Right forelimb (tissue), 1 donor: ENCODE measurements at places on chromosomes 16 and 17.

DNA sequence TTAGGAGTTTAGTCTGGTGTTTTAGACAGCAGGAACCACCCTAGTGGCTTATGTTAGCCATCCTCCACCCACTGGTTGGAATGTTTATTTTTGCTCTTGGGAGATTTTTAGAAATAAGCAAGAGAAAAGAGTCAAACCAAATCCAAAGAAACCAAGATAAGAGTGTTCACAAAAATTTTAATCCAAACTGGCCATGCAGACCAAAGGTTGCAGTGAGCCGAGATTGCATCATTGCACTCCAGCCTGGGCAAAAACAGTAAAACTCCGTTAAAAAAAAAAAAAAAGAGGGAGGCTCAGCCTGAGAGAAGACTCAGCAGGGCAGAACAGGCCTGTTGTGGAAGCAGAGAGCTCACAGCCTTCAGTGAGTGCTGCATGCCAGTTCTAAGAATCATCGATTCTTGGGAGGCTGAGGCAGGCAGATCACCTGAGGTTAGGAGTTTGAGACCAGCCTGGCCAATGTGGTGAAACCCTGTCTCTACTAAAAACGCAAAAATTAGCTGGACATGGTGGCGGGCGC lies 12.2 kb upstream of the C16orf54 start:
- DNase-seq, result no peak

GRCh38 chr17:1058423-1059130 lies 61.6 kb downstream of the TIMM22 start:
- no peak for DNase-seq

GRCh38 chr16:50838165-50838564 lies 96.3 kb downstream of the CYLD start:
- DNase-seq, result no peak

DNA sequence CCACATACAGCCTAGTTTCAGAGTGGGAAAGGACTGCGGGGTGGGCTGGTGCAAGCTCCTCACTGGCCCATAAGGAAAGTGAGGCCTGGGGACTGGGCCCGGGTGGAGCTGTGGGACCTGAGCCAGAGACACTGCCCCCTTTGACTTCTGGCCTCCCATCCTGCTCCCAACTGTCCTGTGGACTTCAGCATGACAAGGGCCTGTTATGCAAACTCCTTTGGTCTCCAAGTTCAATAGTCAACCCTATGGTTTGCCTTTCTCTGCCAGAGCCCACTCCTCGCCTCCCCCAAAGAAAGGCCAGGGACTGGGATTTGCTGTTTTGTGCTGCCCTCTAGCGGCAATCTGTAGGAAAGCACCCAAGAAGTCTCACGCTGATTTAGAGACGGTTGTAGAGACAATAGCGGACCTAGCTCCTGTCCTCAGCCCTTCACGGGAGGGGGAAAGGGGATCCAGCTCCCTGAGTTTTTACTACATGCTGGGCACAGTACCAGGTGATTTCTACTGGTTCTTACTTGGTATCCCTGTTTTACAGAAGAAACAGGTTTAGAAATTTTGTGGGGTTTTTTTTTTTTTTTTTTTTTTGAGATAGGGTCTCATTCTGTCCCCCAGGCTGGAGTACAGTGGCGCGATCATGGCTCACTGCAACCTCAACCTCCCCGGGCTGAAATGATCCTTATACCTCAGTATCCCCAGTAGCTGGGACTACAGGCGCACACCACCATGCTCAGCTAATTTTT lies 1.2 kb upstream of the TLCD3B start:
- peak; percentile 68 for DNase-seq

GRCh38 chr17:28958820-28959455 lies 7.6 kb upstream of the PHF12 start:
- no peak for DNase-seq

DNA sequence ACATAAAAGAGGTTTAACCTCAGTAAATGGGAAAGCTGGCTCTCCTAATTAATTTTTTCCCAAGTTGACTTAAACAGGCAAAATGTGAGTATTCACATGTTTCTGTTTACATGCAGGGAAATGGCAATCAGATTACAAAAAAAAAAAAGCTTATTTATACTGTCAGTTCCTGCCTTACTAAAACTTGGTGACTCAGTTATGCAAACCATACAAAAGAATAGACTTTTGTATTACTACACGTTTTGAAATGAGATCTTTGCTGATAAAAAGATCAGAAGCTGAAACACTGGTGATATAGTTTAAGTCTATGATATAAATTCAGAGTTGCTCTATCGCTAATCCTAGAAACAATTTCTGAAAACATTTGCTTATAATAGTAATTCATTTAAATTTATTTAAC lies 9.4 kb upstream of the KCNJ2 start:
- DNase-seq, result no peak

DNA sequence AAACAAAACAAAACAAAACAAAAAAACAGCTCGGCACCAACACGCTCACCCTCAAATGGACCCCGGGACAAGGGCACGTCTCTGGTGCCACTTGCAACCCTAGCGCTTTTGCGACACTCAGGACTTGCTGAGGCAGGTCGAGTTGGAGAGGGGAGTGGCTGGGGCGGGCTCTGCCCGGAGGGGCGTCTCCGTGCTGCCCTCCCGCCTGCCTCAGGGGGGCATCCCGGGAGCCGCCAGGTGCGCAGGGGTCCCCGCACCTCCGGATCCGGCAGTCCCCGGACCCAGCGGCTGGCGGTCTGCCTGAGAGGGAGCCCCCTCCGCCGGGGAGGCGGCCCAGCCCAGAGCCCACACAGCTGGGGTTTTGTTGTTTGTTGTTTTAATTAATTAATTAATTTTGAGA lies at the start of gene SLC52A1:
Gene SLC52A1, minus strand, starts transcription at position 112 of the 400 bp plus-strand sequence. CDS start 820 bp downstream, outside the sequence.
- no peak for DNase-seq

GRCh38 chr17:14833201-14833785 lies 431.8 kb downstream of the PMP22 start:
- no peak for DNase-seq

DNA sequence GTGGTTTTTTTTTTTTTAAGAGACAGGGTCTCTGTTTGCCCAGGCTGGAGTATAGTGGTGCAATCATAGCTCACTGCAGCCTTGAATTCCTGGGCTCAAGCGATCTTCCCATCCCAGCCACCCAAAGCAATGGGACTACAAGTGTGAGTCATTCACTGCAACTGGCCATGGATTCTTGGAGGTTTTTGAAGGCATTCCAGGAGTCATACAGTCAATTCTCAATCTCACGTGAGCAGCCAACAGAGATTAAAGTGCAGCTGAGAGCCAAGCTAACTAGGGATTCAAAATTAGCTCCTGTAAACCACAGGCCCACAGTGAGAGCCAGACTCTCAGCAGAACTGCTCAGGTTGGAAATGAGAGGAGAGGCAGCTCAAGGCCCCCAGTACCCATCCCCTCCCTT lies 30.2 kb downstream of the XPO6 start:
- no peak for DNase-seq

DNA sequence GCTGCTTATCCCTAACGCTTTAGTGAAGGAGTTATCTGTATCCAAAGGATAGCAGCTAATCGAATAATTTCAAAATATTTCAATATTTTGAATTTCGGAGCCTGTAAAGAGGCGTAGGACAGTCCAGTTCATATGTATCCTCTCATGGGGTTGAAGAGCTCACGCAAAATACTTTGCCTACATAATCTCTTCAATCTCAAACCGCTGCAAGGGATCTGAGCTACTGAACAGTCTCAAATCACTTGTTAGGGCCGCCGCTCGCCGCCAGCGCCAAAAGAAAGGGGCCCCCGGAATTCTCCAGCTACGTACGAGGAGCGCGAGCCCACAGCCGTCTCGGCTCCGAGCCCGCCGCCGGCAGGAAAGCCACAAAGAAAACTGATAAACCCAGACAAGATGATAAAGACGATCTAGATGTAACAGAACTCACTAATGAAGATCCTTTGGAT lies 601 bp upstream of the RFWD3 start:
- peak; percentile 58 for DNase-seq

GRCh38 chr16:57504001-57504400 lies 17.7 kb upstream of the DOK4 start:
- no peak for DNase-seq

DNA sequence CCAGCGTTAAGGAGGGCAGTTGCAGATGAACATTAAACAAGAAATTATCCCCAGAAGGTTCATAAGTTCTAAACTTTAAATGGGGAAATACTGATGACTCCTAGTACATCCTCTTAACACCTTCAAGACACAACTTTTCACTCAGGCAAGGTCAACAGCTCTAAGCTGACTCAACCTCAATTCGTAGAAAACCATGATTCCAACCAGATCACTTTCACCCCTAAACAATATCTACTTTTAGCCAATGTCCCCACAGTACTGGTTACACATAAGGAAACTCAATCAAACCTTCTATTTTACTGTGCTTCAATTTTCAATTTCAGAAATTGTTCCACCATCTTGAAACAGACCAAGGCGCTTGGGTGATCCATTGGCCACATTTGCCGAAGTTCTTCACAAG lies 2.3 kb downstream of the CDYL2 start:
- no peak for DNase-seq

- no peak for DNase-seq
Measured at GRCh38 chr16:1920727-1921171, 2.5 kb upstream of the HS3ST6 start.

DNA sequence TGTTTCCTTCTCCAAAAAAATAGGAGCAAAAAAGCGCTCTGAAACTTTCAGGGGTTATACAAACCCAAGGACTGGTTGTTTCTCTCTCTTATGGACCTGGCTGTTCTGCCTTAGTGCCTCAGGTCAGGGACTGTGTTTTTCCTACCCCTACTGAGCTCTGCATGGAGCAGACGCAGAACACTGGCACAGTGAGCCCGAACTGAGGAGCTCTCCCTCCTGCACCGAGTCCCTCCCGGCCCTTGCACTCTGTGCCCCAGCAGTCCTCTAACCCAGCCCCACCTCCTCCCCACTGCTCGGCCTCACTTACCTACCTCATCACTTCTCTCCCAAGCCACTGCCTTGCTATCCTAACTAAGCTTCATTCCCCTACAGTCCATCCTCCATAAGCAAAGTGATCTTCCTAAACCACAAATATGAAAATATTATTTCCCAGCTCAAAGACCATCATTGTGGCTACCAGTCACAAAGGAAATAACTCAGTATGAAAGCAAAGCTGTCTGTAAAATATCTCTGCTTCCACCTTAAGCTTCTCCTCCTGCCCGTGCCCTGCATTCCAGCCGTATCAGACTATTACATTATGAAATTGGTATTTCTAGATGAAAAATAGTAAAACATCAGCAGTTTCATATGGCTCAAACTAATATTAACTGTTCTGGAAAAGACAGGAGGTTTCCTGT lies 13.6 kb downstream of the MEIOB start:
- no peak for DNase-seq

- DNase-seq, result no peak
Measured at GRCh38 chr16:2835638-2836493, 5.8 kb downstream of the ZG16B start.

DNA sequence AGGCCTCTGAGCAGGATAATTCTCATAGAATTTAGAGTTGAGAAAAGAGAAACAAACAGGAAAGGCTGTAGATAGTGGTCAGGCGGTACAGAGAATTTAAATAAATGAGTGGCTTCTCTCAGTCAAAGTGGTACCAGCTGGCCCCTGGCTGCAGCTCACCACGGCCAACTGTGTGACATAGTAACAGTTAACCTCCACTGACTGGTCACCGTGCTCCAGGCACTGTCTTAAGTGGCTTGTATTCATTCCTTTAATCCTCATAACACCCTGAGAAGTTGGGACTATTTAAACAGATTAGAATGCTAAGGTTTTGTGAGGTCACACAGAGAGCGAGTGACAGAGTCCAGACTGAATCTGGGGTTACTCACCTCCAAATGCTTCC lies 108.9 kb downstream of the GNAO1 start:
- DNase-seq, result no peak

DNA sequence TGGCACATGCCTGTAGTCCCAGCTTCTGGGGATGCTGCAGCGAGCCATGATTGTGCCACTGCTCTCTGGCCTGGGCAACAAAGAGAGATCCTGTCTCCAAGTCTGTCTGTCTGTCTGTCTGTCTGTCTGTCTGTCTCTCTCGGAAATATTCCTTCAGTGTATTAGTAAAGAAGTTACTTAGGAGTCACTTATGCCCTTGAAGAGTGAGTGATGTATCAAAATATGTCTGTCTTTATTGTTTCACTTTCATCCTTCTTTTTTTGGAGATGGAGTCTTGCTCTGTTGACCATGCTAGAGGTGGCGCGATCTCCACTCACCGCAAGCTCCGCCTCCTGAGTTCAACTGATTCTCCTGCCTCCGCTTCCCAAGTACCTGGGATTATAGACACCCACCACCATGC lies 410.5 kb downstream of the WWOX start:
- no peak for DNase-seq

DNA sequence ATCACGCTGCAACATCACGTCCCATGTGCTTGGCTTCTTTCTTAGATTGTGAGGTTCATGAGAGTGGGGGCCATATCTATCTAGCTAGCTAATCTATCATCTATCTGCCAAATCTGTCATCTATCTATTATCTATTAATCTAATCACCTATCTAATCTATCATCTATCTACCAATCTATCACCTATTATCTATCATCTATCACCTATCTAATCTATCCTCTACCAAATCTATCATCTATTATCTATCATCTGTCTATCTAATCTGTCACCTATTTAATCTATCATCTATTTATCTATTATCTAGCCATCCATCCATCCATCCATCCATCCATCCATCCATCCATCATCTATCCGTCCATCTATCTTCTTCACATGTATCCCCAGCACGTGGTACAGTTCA lies 14.2 kb downstream of the COX6A2 start:
- DNase-seq, result no peak

GRCh38 chr17:65170839-65171238 lies 33.7 kb downstream of the RGS9 start:
- DNase-seq, result no peak

DNA sequence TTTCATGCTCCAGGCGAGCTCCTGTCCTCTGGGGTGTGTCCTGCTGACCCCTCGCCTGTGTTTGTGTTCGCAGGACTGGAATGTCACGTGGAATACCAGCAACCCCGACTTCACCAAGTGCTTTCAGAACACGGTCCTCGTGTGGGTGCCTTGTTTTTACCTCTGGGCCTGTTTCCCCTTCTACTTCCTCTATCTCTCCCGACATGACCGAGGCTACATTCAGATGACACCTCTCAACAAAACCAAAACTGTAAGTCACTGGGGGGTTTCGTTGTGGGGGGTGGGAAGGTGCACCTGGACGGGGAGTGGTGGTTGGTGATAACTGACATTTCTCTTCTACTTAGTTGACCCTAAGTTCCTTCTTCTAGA lies 58.3 kb downstream of the ABCC1 start:
- no peak for DNase-seq

DNA sequence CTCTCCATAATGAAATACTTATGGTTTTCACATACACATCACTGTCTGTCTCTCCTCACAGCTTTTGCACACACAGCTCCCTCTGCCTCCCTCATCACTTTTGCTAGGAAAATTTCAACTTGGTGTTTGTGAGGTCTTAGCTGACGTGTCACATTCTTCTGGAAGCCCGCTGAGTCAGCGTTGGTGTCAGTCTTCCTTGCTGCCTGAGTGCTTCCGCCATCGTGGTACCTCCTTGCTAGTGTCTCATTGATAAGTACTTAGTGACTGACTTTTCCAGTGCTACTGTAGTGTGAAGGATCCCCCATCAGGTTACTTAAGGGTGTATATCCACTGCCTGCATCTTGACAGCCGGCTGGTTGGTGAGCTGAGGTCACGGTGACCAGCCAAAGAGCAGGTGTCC lies 33.5 kb downstream of the CA10 start:
- no peak for DNase-seq
